ENCODE measurements at places on chromosomes 16 and 17.

- DNase-seq: no peak
These were observed 1.8 kb upstream of the SYNRG start for GRCh38 chr17:37610971-37611370.

GRCh38 chr16:27414788-27415431 lies 12.9 kb downstream of the IL21R start:
- no peak for DNase-seq

GRCh38 chr17:68057531-68057952 lies 22.0 kb downstream of the KPNA2 start:
- peak; percentile 75 for DNase-seq

GRCh38 chr17:14780097-14780651 lies 479.3 kb downstream of the HS3ST3B1 start:
- DNase-seq: no peak

GRCh38 chr17:13410874-13411273 lies 190.9 kb downstream of the HS3ST3A1 start:
- no peak for DNase-seq

DNA sequence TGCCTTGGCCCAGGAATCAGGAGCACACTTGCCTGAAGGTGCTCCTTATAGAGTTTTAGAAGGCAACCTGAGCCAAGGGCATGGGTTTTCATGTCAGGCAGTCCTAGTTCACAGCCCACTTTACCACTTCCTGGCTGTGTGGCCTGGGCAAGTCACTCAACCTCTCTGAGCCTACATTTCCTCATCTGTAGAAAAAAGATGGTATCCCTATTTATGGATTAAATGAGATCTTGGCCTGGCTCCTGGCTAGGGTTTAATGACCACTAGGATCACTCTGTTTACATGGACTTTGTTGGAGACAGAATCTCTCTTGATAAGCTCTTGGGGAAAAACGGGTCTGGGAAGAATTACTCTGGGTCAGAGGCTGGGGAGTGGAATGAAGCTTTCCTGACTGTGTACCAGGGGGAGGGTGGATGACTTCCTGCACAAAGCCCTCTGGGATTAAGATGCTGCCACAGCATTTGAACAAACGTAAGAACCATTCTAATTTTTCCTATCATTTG lies 2.3 kb downstream of the MT2A start:
- DNase-seq: no peak

GRCh38 chr16:4803898-4804762 lies 1.7 kb upstream of the ROGDI start:
- no peak for DNase-seq

GRCh38 chr17:39264119-39264518 lies 38.4 kb upstream of the STAC2 start:
- no peak for DNase-seq

DNA sequence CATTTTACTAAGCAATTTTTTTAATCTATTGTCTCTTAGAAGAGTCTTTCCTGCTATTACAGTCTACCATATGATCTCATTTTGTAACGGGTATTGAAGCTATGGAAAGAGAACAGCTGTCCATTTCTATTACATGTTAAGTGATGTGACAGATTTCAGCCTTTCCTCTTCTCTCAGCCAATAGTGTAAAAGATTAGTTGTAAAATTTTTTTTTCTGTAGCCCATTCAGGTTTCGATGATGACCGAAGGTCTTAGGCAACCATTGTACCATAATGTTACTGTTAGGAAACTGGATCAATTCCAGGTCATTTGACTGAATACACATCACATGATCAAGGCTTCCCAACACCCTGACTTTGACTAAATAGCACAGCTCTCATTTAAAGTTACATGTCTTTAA lies 147.6 kb upstream of the HLF start:
- no peak for DNase-seq

- no peak for DNase-seq
These were observed 75.9 kb downstream of the HLF start for GRCh38 chr17:55340686-55341085.

DNA sequence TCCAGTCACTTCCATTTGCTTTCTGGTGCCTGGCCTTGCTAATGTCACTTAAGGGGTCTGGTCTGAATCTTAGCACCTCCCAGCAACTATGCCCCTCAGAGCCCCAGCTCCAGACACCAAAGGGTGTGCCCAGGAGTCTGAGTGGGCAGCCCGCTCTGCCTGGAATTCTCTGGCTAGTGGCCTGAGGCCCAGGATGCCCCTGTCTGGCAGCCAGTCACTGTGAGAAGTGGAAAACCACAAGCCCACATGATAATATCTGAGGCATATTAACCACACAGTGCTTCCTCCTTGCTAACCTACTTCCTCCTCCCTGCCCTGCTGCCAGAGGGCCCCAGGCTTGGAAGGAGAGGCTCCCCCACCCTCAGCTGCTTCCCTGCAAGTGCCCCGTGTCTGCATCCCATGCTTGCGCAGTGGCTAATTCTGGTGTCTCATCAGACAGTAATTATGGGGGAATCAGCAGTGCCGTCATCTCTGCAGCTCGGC lies 14.0 kb downstream of the SRCIN1 start:
- no peak for DNase-seq

- no peak for DNase-seq
These were observed 18.2 kb upstream of the GAA start for GRCh38 chr17:80083136-80083661.

GRCh38 chr16:83128041-83128440 lies 501.3 kb downstream of the CDH13 start:
- no peak for DNase-seq

DNA sequence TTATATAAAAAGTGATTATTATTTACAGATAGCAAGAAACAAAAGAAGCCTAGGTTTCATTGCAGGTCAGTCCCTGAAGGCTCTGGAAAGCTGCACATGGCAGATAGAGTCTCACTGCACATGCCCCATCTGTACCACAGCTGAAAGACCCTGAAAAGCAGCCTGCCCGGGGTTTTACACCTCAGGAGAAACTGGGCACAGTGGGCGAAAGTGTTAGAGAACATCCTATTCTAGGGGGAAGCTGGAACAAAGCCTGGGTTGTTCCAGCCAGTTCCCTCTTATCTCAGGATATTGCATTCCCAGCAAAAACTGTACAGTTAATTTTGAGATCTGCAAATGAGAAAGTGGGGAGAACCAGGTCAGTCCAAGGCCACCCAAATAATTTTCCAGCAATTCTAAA lies 419.7 kb downstream of the CNTNAP4 start:
- DNase-seq: no peak

DNA sequence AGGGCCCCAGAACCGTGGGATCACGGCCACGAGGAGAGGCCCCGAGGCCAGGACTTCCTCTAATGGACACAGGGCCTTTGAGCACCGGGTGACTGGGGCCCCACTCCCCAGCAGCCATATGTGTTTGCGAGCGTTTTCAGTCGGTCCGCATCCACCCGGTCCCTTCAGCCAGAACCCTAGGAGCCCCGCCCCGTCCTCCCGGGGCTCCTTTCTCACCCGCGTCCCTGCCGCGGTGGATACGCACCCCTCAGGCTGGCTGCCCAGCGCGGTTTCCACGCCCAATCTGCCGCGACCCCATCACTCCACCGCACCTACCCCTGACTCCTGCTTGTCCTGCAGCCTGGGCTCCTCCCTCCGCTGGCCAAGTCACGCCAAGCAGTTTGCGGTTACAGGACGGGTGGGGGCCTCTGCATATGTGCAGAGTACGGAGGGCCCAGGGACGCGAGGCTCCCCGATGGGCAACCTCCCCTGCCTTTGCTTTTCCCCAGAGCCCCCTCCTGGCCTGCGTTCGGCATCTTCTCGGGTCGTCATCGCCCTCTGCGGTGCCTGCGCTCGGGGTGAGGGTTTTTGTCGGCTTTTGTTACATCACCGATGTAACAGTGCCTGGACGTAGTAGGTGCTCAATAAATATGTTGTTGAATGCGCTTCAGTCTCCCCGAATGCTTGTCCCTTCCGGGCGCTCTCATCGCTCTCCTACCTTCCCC lies 1.0 kb upstream of the TTYH2 start:
- DNase-seq: peak; percentile 71

Measured in activated effector memory CD4-positive, alpha-beta T cell treated with anti-CD3 and anti-CD28 coated beads, Interleukin-2, amount 50 U/mL, for 16 hours (primary cell).